ENCODE measurements at places on chromosomes 16 and 17.

GRCh38 chr17:10762037-10762436 lies 32.2 kb upstream of the TMEM220 start:
- DNase-seq = no peak

DNA sequence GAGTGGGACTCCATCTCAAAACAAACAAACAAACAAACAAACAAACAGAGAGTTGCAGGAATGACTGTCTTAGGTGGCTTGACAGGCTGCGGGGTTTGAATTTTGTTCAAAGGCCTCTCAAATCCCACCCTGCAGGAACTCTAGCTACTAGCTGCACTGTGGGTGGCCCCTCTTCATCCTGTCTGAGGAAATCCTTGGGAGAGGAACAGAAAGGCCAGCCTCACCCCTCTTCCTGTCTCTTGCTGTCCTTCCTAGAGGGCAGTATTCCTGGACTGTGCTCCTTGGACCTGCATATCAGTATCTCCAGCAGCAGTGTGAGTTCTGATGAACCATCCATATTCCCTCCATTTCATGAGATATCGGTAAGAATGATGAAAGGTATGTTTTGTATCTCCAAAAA lies 2.0 kb upstream of the CCDC92B start:
- no peak for DNase-seq

DNA sequence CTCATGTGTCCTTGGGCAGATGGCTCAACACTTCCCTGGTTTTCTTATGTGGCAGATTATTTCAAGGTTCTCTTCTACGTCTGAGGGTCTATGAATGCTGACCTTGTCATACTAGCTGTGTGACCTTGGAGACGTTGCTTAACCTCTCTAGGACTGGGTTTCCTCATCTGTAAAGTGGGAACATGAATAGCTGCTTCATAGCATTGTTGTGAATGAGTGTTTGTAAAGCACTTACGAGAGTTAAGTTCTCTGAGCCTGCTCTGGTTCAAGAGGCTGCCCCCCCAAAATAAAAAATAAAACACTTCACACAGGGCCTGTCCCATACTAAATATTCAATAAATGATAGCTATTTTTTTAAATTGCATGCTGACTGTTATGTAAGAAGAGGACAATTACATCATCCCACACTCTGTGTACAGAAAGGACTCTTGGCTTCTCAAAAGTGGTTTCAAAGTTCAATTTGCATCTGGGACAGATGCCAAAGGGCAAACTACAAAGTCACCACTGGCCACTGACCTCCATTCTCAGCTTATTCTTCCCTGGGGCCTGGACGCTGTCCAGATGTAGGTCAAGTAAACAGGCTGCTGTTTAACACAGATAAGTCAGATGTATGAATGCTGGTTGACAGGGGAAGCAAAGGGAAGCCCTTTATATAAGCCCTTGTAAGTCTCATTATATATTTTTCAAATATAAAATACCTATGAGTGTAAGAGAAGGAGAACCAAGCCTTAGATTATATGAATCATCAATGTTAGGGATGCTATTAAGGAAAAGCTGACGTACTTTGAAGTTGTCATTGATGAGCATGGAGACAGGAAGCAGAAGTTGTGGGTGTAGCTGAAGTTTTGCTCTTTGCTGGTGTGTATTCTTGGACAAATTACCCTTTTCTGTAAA lies 15.4 kb upstream of the NDEL1 start:
- DNase-seq = peak; percentile 45

GRCh38 chr17:2271985-2272702 lies 31.4 kb downstream of the SMG6 start:
- no peak for DNase-seq

DNA sequence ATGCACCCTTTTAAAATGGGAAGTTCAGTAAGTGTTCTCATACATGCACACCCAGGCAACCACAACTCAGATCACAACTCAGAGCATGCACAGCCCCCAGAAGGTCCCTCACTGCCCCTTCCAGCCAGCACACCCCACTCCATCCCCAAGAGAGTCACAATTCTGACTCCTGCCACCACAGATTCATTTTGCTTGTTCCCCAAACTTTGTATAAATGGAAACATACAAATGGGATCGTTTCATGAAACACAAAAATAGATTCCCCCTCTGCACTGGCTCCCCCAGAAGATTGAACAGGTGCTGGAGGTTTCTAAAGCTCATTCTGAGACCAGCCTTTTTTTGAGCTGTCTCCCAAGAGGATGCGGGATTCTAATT lies 3.3 kb upstream of the TNFRSF13B start:
- no peak for DNase-seq

GRCh38 chr16:27458258-27458657 lies 56.3 kb downstream of the IL21R start:
- no peak for DNase-seq

DNA sequence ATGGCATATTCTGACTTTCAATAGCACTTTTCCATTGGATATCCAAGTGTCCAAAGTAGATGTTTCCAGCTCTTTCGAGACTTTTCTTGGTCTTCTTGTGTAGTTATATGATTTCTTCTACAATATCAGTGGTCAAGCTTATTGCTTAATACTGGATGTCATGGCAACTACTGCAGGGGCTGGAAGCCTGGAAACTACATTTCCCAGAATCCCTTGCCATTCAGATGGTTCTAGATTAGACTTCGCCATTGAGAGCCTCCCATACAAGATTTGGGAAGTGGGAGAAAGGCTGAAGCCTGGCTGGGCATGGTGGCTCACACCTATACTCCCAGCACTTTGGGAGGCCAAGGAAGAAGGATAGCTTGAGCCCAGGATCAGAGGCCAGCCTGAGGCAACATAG lies 153.6 kb downstream of the C16orf95 start:
- DNase-seq = no peak

DNA sequence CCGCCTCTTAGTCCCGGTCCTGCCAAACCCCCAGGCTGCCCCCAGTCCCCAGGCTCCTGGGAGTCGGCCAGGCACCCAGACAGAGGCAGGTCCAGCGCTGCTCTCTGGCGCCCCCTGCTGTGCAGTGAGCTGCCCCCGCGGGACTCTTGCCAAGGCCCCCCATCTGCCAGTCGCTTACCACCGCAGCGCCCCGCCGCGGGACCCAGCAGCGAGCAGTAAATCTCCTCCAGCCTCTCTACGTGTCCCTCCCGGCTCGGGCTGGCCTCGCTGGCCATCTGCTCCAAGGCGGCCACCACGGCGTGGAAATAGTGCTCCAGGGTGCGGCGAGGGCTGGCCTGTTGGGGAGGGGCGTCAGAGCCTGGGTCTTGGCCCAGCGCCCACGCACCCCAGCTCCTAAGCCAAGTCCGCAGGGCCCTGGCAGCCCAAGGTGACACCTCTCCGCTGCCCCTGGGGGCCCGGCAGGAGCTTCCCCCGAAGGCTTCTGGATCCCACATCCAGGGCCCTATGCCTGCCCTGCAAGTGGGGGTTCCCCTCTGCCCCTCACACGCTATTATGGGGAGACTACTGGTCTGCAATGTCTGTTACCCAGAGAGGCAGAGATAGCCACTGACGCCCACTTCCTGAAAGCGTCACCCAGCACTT lies 33.7 kb upstream of the MFSD6L start:
- peak; percentile 63 for DNase-seq

DNA sequence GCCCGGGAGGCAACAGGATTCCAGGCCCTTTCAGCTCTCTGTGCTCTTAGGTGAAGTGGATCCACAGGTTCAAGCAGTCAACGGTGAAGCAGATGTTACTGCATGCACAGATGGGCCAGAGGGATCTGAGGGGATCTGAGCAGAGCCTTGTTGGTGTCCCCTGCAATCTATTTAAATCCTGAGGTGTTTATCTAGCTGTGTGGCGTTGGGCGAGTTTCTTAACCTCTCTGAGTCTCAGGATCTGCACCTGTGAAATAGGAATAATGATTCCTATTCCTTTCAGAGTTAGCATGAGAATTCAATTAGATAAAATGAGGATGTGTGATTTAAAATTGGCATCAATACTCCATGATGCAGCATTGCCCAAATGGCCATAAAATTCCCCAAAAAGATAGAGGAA lies 237.3 kb upstream of the CDH5 start:
- DNase-seq = no peak

DNA sequence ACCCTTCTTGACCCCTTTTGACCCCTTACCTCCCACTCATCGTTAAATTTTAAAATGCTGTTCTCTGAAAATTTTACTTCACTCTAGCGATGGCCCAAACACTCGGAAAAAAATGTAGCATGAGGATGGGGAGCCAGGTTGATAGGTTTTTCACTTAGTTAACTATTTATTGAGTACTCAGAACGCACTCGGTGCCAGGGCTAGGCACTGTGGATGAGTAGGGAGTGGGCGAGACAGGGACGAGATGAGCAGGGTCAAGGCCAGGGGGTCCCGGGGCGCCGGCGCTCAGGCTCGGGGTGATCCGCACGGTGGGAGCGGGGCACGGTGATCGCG lies 392 bp downstream of the ZSCAN32 start:
- DNase-seq = no peak

DNA sequence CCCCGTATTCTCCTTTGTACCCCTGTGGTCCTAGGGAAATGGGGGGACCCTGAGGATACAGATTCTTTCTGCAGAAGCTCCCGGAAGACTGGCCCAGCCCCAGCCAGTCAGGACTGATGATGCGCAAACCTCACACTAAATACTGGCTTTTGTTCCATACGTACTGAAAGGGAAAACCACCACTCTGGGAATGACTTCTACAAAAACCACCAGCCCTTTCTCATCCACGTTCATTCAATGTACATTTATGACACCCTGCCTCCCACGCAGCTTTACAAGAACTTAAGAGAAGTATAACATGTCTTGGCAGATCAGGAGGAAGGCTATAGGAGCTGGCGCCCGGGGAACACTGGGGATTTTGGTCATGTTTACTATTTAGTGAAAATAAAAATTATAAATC lies 70.6 kb downstream of the MARCHF10 start:
- no peak for DNase-seq

DNA sequence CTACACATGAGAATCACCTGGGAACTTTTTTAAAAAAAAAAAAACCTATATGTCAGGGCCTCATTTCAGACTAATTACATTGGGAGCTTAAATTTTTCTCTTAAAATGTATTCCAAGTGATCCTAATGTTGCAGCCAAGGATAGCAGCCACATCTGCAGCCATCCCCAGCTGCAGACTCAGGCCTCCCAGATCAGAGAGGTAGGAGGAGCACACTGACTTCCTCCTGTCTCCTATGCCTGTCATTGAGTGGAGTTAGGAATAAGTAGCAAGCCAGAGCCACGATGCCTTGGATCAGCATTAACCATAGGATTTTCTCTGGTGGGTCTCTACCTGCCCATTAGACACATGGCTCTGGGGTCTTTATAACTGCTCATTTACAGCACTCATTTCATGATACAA lies 463.5 kb downstream of the HS3ST4 start:
- no peak for DNase-seq

- no peak for DNase-seq
Observed at GRCh38 chr17:39581071-39581758, 26.5 kb downstream of the NEUROD2 start.

GRCh38 chr16:4200781-4201137 lies 41.1 kb downstream of the SRL start:
- DNase-seq = no peak

GRCh38 chr17:58383892-58384462 lies 32.0 kb upstream of the SUPT4H1 start:
- DNase-seq = no peak

GRCh38 chr16:3149630-3150345 lies 15.0 kb downstream of the ZNF213 start:
- peak; percentile 87 for DNase-seq

GRCh38 chr17:38894276-38894675 lies 24.4 kb downstream of the LASP1 start:
- DNase-seq = no peak

DNA sequence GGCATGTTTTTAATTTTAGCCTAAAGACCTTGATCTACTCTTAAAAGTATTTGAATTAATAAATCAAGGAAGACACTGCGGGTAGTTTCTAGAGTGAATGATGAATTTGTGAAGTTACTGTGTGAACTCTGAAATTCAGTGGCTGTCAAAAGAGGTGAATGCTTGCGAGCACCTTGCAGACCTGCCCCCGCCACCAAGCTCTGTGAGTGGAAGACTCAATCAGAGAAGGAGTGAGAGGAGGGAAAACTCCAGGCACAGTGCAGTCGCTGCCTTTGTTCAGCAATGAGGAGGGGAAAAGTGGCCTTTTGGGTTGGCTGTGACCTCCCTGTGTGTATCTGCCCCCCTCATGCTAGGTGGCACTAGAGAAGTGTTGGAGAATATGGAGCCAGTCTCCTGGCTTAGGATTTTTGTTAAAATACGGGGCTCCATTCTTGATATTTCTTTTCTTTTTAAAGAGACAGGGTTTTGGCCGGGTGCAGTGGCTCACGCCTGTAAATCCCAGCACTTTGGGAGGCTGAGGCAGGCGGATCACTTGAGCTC lies 53.0 kb downstream of the LDHD start:
- no peak for DNase-seq

DNA sequence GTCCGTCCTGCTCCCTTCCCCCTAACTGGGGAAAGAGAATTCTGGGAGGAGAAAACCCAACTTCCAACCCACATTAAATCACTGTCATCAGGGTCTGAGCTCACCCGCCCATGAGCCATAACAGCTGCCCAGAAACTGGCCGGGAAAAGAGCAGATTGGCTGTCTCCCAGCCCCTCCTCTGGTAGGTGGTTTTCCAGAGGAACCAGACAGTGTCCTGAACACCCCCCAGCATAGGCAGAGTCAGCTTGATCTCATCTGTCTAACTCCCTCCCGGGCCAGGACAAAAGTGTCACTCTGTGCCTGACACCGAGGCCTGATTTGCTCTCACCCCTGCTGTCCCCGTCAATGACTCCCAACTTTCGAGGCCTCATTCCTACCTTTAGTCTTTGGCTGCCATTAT lies 197.0 kb downstream of the AXIN2 start:
- no peak for DNase-seq

DNA sequence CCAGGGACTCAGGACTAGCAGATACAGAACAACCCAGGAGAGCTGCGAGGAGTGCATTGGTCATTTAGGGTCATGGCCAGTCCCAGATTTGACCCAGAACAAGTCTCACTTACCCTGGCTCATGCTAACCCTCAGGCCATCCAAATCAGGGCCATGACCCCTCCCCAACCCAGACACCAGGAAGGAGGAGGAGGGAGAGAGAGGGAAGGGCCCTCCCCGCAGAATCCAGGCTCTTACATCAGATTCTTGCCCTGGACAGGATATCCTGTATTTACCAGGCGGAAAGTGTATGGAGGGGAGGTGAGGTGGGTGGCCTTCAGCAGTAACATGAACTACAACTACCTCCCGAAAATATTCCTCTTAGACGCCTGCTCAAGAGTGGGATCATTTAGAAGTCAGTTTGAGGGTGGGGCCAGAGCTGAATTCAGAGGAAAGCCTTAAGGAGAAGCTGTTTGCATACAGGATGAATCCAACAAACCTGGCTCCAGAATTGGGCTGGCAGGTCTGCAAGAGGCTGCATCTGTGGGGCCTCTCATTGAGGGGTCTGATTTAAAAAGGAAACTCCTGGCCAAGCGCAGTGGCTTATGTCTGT lies 2.1 kb downstream of the VAT1 start:
- no peak for DNase-seq
